ENCODE measurements at places on chromosomes 2 and 18.

DNA sequence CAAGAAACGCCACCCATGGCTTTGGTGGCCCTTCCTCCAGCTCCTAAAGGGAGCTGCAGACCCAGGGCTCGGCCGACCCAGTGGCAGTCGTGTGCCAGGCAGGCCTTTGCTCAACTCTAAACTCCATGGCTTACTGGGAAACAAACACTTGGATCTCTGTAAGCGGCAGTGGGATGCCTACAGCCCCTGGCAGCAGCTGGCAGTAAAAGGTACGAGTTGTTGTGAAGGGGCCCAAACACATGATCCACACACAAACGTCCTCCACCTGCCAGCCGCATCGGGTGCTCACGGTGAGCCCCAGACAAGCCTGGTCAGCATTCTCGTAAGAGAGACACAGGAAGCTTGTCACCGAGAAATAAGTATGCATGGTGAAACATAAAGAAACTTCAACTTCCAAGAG lies 214.9 kb downstream of the MGAT5 start:
- DNase-seq = no peak

- no peak for DNase-seq
Observed at GRCh38 chr2:17163638-17164037, 354.6 kb downstream of the RAD51AP2 start.

GRCh38 chr18:69411199-69411598 lies 10.5 kb downstream of the DOK6 start:
- DNase-seq = no peak

DNA sequence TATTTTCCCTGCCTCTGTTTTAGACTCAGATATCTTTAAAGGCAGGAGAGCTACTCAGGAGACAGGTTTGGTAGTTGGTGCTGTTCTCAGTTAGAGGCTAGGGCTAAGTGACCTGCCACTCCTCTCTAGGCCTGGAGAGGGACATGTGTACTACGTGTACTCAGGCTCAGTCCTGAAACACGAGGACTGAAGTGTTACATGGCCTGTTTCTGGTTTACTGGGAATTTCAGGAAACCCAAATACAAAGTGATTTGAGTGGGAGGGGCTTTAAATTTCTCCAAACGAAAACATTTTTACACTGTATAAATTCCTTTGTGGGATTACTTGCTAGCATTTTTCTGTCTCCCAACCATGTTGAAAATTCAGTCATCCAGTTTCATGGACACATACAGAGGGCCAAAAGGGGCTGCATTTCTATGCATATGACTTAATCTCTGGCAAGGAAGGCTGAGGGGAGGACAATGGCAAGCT lies 343.3 kb downstream of the CYP26B1 start:
- DNase-seq = no peak
